ENCODE measurements at places on chromosomes 4 and X. TPM values are rescaled to one million over a fixed set of nuclear protein-coding genes. Genes with fewer than 3 reads are reported as not detected.
A peak's percentile ranks its signal among the peaks of the same experiment; 100 is the strongest.

- DNase-seq: no peak
These were observed 154.7 kb downstream of the GATB start for GRCh38 chr4:151606061-151606460.

- peak; percentile 27 for DNase-seq
These were observed 160.5 kb downstream of the ZNF518B start for GRCh38 chr4:10296730-10297129.

DNA sequence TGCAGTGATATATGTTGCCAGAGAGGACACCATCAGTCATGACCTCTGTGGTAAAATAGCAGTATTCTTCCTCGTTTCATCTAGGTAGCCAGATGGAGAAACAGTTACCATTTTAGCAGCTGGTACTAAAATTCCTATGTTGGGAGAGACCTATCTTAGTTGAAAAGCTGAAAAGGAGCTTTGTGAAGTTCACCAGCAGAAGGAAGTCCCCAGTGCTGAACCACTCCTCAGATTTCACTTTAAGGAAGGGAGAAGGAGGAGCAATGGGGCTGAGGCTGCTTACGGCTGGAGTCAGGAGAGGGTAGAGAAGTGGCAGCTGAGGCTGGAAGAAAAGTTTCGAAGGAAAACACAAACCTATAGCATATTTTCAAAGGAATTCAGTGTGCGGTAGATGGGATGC, 103.7 kb downstream of the ATXN3L start:
- DNase-seq: no peak

DNA sequence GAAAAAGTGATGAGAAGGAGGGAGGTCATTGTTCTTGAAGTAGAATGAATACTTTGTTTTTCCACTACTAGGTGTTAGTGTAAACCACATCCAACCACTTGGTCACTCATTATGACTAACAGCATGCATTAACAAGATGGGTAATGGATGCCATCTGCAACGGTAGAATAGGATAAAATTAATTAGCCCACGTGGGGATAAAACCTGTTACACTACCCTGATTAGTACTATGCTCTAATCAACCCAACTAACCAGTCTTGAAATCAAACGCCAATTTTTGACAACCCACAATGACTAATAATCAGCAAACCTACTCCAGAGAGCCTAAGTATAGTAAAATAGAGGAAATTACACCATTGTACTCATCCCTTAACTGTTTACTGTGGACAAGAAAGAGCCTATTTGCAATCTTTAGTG, 93.4 kb upstream of the MCF2 start:
- no peak for DNase-seq

DNA sequence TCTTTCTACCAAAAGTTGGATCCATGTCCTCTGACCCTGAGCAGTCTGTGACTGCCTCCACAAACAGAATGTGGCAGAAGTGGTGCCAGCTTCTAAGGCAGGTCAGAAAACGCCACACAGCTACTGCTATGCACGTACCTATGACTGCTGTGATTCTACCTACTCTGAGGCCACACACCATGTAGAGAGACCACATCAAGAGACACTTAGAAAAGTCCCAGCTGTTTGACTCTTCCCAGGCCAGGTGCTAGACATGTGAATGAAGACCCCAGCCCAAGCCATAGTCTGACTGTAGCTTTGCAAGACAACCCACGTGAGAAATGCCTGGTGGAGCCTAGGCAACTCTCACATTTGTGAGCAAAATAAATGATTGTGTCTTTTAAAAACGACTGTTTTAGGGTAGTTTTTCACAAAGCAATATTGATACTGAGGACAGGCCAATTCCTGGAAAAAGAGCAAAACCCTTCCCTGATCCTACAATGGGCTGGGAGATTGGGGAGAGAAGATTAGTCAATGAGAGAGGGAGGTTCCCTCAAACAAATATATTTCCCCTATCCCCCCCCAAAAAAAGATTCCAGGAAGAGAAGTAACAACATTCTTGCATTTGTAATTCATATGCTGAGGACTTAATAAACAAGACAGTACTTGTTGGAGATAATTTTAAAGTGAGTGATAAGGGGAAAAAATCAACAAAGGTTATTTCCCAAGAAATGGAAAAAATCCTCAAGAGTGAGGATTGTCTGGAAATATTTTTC, 33.3 kb downstream of the FRYL start:
- DNase-seq: no peak

Gene MBNL3
- polyA plus RNA-seq: 38.1 TPM

- no peak for DNase-seq
These were observed 136.9 kb upstream of the GUCY1A1 start for GRCh38 chr4:155529716-155530115.

GRCh38 chrX:71183341-71183740, 38.7 kb downstream of the NLGN3 start:
- peak; percentile 48 for DNase-seq

Gene HPGD
- 59.8 TPM for polyA plus RNA-seq

DNA sequence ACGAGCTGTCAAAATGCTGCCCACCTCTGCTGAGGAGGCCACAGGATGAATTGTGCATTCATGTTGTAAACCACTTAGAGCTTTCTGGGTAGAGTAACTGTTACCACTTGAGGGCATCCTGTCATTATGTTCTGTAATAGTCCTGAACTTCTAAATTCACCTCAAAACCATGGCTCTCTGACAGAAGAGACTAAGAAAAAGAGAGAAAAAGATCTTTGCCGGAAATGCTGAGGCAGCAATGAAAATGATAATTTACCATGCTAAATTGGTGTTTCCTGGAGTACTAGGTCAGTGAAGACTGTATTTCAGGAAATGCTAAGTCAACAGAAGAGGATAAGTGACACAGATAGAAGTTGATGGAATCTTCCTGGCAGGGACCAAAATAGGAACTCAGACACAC, 942.3 kb upstream of the SLIT2 start:
- DNase-seq: peak; percentile 38

GRCh38 chr4:24605216-24605615, 20.9 kb upstream of the DHX15 start:
- no peak for DNase-seq

Gene DOK7
- polyA plus RNA-seq: 1.5 TPM

Gene PPP2R3B
- 21.8 TPM for polyA plus RNA-seq

- no peak for DNase-seq
These were observed 124.5 kb upstream of the NOCT start for GRCh38 chr4:138890891-138891570.

GRCh38 chr4:181939199-181939945, 303.8 kb upstream of the TENM3 start:
- DNase-seq: no peak

Gene RNF175
- 7.3 TPM for polyA plus RNA-seq

DNA sequence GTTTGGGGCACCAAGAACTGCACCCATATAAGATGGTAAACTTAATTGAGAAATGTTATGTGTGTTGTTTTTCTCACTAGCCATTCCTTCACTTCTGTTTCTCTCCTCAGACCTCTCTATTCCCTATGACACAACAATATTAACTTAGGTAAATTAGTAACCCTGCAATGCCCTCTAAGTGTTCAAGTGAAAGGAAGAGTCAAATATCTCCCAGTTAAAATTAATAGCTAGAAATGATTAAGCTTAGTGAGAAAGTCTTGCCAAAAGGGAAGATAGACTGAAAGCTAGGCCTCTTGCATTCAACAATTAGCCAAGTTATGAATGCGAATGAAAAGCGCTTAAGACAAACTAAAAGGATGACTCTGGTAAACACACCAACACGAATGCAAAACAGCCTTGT, 132.9 kb upstream of the KLF8 start:
- no peak for DNase-seq

DNA sequence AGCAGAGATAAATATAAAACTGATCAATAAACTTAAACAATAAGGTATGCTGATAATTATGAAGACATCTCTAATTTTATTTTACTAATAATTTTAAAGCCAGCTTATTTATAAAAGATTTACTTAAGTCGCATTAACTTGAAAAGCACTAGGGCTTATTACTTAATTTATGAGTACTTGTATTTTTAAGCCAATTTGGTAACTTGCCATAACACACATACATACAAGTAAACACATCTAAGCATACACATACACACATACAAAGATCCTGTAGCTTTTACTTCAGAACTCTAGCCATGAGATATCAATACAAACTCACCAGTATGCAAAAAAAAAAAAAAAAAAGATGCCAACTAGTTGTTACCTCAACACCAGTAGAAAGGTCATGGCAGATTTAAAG, 10.0 kb upstream of the GPR78 start:
- no peak for DNase-seq

- DNase-seq: no peak
These were observed 170.8 kb upstream of the NUDT6 start for GRCh38 chr4:123093236-123093635.

Gene F11
- polyA plus RNA-seq: 5.3 TPM

GRCh38 chr4:156816360-156816755, 155.2 kb downstream of the PDGFC start:
- DNase-seq: no peak

DNA sequence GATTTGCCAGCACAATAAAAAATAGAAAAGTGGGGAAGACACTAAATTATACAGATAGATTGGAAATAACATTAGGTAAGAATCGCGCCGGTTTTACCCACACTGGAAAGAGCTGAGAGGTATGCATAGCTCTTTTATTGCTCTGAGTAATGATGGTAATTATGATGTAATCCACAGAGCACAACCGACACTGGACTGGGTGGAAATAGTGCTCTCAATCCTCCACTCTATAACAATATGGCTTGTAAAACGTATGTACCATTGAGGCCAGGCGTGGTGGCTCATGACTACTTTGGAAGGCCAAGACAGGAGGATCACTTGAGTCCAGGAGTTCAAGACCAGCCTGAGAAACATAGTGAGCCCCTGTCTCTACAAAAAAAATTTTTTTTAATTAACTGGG, 104.3 kb upstream of the RAPGEF2 start:
- no peak for DNase-seq

Gene LRPAP1
- polyA plus RNA-seq: 182 TPM

Gene RAB9B
- 3.2 TPM for polyA plus RNA-seq

DNA sequence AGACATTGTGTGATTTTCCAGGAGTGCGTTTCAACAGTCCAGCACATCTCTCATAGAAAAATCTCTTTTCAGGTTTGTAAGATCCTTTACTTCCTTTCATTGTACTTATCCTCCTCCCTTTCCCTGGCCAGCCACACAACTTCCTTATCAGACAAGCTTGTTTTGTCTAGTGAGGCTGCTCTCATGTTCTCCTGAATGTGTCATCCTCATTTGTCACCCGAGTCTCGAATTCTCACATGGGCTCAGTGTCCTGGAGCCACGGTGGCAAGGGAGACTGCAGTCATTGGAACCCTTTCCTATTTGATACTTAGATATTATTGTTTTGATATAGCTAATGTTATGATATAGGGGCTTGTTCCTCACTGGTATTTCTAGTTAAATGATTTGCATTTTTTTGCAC, 16.9 kb downstream of the SYNPO2 start:
- DNase-seq: no peak

- DNase-seq: no peak
These were observed 94.1 kb upstream of the CITED1 start for GRCh38 chrX:72399816-72400215.

GRCh38 chr4:150585611-150586010, 3.7 kb downstream of the MAB21L2 start:
- DNase-seq: no peak

DNA sequence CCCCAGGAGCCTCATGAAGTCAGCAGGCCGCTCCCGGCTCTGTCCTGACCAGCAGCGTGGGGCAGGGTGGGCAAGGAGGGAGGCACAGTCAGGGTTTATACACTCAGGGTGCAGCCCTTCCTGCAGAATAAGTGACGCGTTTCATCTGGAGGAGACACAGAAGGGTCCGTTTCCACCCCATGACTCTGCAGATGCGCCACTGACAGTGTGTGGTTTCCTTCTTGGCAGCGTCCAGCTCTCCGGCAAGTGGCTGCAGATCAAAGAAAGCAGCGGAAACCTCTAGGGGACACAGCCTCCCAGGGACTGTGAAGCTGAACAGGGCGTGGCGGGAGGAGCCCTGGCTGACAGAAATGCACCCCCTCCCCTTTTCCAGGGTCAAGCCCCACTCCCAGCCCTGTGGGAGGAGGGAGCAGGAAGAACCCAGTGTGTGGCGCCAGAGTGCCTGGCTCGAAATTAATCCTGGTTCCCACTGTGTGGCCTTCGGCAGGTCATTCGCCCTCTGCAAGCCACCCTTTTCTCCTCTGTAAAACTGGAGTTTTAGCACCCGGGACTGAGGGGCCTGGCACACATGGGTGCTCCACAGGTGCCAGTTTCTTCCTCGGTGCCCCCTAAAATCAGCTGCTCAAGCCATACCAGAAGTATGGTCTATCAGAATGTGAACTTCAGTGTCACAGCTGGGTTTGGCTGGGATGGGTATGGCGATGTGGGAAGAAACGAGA, 17.3 kb upstream of the TBC1D14 start:
- DNase-seq: no peak

Gene USP26
- polyA plus RNA-seq: not detected

DNA sequence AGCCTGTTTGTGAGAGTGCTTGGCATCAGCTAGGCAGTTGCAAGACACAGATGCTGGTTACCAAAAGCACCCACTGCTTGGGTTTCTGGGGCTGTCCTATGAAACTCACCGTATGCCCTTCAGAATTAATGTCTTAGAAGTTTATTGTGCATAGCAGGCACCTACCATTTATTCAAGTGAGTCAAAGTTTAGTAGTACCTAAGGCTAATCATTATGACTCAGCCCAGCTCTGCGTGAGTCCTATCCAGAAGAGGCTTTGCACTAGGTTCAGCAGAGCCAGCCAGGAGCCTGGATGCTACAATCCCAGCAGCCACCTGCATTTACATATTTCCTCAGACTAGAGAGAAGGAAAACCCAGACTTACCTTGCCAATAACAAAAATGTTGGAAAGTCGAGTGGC, 4.2 kb downstream of the RPS4X start:
- DNase-seq: no peak

- no peak for DNase-seq
These were observed 523.1 kb downstream of the IQCM start for GRCh38 chr4:149292425-149293007.

- DNase-seq: no peak
These were observed 340.0 kb upstream of the NDST4 start for GRCh38 chr4:115453416-115453815.

Gene CT55
- polyA plus RNA-seq: 0.10 TPM

Gene MOSPD2
- polyA plus RNA-seq: 31.5 TPM

DNA sequence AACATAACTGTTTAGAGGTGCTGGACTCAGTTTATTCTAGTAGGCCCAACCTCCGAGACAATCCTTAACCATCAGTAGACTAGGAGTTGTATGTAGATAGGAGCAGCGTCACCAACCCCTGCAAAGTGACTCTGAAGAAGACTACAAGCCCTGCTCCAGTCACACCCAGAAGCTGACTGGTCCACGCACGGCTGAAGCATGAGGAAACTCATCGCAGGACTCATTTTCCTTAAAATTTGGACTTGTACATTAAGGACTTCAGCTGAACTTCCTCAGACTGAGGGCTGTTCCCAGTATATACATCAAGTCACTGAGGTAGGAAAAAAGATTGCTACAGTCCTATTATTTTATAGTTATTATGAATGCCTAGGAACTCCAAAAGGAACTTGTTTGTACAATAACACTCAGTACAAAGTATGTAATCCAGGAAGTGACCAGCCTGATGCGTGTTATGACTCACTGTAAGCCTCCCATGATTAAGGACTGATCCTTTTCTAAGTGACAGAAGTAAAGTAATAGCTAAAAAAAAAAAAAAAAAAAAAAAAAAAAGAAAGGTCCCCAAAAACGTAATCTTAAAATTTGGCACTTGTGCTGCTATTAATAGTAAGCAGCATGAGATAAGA, 41.6 kb upstream of the UGT2B7 start:
- DNase-seq: no peak

Measured in left kidney (tissue), 8 donors.